ENCODE measurements at places on chromosomes 11 and 22.

GRCh38 chr22:49934891-49935557 lies 16.6 kb downstream of the CRELD2 start:
- peak; percentile 67 for DNase-seq

- peak; percentile 75 for DNase-seq
Observed at GRCh38 chr11:113587308-113587739, 112.1 kb upstream of the DRD2 start.

DNA sequence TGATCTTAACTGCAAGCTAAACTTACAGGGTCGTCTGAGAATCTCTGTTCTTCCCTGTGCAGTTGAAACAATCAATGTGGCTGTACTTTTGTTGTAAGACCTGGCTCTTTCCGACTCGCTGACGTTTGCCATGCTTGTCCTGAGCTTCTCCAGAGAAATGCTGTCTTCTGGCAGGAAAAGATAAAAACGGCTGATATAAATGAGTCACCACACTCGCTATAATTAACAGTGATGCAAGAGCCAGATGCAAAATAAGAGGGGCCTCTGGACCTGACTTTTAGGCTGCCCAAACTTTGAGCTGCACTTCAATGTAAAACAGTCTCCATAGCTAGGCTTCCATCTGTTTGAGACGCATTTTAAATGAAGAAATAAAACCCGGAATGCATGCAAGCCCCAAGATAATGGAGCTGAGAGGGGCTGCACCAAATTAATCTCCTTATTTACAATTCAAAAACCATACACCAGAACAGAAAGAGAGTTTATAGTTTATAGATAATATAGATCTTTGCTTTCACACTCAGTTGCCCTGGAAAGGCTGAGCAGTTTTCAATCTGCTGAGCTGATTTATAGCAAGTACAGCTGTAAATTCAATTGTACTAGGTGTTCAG lies 48.5 kb downstream of the WT1 start:
- no peak for DNase-seq

GRCh38 chr11:72238040-72238450 lies 5.9 kb downstream of the PHOX2A start:
- no peak for DNase-seq

DNA sequence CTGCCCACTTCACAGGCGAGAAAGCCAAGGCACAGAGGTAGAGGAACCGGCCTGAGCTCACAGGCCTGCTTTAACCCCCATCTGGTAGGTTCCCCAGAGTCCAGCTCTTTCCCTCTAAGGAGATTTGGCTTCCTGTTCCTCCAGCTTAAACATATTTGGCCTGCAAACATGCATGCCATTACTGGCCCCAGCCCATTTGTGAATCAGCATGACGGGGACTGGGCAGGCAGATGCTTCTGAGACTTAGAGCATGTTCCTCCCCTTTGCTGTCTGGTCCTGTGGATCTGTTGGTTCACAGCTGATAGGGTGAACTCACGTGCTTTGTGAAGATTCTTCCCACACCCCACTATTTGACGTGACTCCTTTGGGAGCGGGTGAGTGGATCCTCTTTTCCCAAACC lies 12.6 kb downstream of the CHST1 start:
- no peak for DNase-seq

GRCh38 chr11:110730773-110731172 lies 18.5 kb upstream of the ARHGAP20 start:
- no peak for DNase-seq

- no peak for DNase-seq
Observed at GRCh38 chr11:83694191-83694910, 408.2 kb upstream of the CCDC90B start.

GRCh38 chr11:73194593-73194992 lies 23.5 kb upstream of the P2RY2 start:
- DNase-seq = no peak

- no peak for DNase-seq
Observed at GRCh38 chr22:32237906-32238305, 17.2 kb downstream of the SLC5A4 start.

DNA sequence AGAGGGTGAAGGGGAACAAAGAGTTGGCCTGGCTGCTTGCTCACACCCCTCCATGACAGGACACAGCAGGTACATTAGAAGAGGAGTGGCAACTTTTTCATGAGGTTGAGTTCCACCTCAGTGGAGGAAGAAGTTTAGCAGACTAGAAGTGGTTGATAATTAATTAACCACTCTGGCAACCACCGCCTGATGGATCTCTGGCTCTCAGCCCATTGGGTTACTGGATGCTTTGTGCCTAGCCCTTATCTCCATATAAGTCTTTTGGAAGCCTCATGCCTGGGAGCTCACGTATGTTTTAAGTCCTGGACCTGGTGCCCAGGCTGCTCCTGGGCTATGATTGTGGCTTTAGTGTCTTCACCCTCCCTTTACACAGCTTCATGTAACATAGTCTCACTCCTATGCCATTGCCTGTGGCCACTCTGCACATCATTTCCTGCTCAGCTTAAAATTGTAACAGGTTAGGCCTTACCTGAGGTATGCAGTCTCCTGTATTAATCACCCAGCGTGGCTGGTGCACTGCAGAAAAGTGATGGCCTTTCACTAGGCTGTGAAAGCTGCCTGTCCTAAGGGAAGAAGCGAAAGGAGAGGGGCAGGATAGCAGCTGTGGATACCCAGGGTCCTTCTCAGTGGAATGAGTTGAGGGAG lies 72.7 kb upstream of the CRTAM start:
- no peak for DNase-seq

GRCh38 chr11:90134478-90135003 lies at the start of gene NAALAD2:
TSS of gene NAALAD2 (plus strand) at chr11:90134663. CDS start at chr11:90134759, 96 bp downstream.
- DNase-seq = no peak

DNA sequence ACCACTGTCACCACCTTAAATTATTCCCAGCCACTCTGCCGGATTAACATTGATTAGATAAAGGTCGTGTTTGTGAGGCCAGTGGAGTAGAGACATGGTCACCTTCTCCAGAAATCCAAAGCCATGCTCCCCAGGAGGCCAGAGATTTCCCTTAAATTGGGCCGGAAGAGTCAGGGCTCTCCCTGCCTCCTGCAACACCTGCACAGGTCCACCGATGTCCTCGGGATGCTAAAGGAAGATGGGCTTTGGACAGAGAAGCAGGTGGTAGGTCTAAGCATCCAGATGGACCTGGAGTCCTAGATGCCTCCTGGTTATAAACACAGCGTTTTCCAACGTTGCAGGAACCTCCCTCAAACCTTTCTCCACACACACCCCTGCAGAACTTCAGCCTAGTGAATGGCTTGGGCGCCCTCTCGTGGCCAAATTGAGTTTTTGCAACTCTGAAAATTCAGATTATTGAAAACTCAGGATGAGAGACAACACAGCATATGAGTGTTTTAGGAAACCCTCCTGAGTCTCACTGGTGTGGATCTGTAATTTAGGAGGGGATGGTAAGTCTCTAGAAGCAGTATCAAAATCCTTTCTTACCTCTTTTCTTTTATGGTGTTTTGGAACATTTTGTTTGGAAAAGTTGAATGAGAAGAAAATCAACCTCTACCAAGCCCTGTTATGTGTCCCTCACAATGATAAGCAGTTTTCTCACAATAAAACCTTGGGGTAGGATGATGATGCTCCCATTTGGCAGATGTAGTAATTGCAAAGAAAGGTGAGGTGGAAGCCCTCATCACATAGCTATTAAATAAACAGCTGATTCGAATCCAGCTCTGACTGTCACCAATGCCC lies 109.6 kb downstream of the RRAS2 start:
- DNase-seq = peak; percentile 28

- no peak for DNase-seq
Observed at GRCh38 chr11:36044636-36045035, 100.8 kb downstream of the LDLRAD3 start.

DNA sequence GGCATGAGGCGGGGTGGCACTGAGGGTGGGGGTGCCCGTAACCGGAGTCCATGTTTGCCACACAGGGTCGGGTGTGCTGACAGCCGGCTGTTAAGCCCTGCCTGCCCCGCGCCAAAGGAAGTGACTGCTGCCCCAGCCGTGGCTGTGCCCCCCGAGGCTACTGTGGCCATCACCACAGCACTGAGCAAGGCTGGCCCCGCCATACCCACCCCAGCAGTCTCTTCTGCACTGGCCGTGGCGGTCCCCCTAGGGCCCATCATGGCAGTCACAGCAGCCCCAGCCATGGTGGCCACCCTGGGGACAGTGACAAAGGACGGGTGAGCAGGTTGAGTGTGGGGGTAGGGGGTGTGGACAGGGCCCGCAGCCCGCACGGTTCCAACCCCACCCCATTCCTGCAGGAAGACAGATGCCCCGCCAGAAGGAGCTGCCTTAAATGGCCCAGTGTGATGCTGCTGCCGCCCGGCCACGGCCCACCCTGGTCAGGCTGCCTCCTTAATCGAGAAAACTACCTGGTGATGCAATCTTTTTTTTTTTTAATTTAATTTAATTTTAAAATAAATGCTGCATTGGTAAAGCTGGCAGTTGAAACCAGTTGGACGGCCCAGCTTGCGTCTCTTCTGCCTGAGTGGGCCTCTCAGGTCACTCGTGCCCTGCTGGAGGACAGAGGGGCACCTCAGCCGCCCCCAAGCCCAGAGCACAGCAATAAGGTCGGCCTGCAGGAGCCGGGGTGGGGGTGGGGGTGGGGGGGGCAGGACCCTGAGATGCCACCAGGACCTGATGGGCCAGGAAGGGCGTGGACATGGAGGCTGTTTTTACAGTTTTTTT lies 30.8 kb downstream of the SBF1 start:
- DNase-seq = no peak

DNA sequence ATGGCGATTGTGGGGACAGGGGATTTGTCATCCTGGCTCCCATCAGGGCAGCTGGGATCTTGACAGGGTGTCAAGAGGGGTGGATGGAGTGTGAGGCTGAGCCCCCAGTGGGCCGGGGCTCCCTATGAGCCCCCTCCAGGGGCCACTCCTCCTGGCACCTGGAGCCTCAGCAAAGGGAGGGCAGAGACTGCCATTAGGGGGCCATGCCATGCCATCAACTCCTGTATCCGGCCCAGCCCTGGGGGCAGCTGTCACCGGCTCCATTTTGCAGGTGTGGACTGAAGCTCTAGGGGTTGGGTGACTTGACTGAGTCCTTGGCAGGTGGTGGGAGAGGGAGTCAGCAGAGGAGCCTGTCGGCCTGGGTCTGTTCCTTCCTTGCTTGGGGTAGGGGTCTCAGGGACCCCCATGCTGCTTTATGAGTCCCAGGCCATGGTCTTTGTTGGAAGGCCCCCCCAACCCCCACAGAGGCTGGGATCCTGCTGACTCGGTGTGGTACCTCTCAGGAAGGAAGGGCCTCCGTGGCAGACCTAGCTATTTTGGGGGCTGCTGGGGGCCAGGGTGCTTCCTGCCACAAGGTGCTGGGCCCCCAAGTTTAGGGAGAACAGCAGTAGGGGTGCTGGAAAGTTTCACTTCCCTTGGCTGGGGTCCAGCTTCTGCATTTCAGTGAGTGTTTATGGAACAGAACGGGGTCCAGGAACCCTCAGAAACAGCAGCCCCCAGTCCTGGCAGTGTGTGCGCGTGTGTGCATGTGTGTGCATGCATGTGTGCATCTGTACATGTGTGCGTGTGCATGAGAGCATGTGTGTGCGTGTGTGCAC lies 1.5 kb downstream of the ACY3 start:
- no peak for DNase-seq

DNA sequence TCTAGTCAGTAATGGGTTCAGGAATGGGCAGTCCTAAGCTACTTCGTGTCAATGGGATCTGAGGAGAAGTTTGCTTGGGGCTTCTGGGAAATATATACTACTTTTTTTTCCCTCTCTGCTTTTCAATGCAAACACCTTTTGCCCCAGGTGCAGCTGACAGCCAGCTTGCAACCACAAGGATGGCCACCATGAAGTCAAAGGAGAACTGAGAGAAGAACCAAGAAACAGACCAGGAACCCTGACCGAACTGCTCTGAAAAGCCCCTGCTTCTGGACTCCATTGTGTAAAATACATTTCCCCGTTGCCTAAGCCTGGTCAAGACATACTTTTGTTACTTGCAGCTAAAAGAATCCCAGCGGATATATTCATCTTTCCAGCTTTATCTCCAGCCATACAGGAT lies 20.1 kb upstream of the CD44 start:
- DNase-seq = no peak

DNA sequence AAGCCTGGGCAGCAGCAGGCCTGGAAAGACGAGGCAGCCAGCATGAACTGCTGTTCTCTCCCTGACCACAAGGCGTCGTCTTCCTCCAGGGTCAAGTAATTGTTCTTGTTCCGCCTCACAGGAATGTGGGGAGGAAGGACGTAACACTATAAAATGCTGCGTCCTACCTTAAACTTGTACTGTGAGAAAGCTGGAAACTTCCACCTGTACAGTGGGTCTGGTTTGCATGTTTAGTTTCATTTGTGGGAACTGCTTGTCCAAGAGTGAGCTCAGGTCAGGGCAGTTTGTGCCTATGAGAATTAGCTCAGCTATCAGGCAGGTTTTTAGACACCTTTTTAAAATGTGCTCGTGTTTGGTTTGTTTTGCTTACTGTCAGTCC lies 55.2 kb downstream of the PANX1 start:
- DNase-seq = no peak

- no peak for DNase-seq
Observed at GRCh38 chr11:87422566-87422965, 384.8 kb downstream of the TMEM135 start.

DNA sequence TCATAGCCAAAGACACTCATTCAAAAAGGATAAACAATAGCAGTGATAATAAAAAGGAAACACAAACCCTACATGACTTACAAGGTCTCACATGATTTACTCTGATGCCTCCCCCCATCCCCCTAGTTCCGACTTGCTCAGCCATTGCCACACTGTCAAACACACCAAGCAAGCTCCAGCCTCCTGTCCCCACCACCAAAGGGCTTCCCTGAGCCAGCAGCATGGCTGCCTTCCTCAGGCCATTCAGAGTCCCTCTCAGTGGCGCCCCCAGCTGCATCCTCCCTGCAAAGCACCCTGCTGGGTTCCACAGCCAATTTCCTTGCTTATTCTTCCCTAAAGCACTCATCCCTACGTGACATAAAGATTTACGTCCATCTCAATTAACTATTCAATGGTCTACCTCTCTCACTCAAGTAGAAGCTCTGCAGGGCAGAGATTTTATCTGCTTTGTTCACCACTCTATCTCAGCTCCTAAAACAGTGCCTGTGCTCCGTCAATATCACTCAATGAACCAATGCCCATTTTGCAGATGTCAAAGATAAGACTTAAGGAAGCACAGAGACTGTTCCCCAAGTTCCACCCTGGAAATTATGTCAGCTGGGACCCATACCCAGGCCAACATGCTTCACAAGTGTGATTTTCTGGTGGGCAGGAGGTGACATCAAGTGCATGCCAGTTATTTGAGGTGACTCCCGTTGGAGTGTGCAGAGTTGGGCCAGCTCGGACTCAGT lies 106.9 kb downstream of the SYN3 start:
- no peak for DNase-seq

All from NK-92 treated with Interleukin-12 subunit alpha and Interleukin-12 subunit beta, amount 100 ng/mL, for 24 hours (cell line).